ENCODE measurements at places on chromosomes 7 and 10.

- DNase-seq: no peak
Measured at GRCh38 chr10:70280099-70280498, 3.7 kb downstream of the NPFFR1 start.

DNA sequence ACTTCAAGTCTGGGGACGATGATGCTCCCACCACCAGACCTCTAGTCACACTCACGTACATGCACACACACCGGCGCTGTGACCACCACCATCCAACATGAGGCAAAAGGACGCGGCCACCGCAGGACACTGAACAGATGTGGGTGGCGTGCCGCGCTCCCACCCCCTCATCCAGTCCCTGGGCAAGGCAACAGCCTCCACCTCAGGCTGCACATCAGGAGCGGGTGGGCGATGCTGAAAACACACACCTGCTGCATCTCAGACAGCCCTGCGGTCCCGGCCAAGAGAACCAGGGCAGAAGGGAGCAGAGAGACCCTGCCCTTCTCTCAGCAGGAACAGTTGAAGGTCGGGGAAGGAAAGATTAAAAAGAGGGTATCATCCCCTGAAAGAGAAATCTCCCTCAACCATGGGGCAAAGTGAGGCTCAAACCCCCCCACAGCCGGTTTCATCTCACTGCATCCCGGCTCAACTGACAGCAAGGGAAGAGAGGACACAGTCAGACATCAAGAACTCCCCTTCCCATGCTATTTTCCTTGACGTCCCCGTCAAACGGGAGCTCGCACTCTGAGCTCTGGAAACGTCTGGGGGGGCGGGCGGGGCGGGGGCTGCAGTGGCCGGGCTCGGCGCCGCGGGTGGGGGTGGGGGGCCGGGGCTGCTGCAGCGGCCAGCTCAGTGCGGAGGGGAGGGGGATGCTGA, 1.1 kb downstream of the CAMK2G start:
- DNase-seq: no peak

DNA sequence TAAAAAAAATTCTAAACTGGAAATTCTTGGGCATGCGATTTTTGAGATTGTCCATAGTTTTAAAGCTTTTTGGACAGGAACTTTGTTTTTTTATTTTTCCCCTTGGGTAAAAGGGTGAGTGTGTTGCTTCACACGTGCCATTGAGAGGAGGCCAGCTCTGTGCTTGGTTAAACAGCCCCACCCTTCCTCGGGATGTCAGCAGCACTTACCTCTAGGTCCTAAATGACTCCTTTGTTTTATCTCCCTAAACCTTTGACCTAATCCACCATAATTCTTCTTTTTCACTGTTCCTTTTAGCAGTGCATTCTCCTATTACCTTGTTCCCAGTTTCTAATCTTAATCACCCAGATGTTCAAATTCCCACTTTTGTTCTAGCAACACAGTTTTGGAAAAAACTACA, 83.5 kb downstream of the SEMA3D start:
- no peak for DNase-seq

DNA sequence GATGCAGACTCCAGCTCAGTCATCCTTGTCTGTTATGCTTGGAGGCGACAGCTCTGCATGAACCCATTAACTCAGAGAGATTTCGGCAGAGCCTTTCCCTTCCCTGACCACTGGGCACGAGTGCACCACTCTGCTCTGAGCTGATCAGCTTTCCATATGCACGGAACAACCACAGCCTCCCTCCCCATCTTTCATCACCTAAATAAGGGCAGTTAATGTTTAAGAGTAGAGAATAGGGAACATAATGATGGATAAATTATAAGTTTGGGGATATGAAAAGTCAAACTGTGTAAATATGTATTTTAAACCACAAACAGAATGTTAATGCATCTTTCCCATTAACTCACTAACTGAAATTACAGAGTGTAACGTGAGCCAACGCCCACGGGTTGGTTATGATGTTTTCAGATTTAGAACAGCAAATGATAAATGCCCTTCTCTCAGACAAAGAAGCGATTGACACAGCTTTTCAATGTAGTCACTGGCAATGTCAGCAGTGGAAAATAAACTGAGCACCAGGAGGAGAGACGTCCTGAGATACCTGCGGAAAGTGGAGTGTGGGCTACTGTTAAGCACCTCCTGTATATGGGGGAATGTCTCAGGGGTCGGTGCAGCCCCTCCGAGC, 658.2 kb downstream of the LRMDA start:
- no peak for DNase-seq

DNA sequence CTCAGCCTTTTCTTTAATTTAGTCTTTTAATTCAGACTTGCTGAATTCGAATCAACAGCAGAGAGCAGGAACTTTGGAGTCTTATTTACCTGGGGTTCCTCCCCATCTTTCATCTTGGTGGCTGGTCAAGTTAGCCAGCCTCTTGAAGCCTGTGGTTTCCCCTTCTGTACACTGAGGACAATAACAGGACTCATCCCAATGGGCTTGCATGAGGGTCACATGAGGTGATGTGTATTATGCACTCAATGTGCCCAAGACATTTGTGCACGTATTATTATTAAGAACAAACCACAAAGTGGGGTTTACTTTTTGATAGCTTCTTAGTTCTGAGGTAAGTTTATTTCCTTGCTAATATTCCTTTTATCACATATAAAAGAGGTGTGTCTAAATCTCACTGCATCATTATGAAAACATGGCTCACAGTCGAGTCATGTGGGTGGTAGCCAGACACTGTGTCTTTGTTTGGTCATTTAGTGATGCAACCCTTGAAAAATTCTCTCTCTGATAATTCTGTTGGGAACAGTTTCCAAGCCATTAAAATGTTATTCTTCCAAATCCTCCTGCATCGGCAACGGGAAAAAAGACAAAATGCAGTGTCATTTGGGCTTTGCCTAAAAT, 86.5 kb upstream of the GRB10 start:
- DNase-seq: no peak

DNA sequence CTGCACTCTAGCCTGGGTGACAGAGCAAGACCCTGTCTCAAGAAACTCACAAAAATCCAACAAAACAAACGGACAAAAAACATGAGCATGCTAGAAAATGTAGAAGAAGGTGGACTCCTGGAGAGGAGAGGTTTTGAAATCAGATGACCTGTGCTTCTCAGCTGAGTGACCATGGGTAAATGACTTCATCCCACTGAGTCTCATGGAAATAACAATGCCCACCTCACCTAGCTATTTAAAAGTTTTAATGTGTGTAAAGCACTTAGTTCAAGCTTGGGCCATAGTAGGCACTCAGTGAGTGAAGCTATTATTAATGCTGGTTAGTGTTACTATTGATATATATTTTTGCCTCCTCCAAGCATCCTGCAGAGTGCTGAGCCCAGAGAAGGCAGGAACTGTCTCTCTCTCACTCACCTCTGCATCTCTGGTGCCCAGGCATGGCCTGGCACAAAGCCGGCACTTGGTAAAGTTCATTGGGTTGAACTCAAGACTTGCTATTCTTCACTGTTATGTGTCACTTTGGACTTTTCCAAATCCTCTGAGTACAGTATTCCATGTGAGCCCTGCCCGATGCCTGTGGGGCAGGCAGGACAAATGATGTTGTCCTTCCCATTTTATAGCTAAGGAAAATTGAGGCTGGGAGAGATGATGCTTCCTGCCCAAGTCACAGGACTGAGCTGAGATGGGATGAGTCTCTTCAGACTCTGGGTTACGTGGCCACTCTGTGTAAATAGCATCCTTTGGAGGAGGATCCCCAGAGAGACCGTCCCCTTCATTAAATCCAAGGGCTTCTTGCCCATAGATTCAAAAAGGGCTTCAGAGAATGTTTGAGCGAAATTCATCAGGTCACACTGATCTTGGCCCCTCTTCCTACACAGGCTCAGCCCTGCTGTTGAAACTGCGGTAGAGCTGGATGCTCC, 81.4 kb upstream of the EMX2 start:
- no peak for DNase-seq

DNA sequence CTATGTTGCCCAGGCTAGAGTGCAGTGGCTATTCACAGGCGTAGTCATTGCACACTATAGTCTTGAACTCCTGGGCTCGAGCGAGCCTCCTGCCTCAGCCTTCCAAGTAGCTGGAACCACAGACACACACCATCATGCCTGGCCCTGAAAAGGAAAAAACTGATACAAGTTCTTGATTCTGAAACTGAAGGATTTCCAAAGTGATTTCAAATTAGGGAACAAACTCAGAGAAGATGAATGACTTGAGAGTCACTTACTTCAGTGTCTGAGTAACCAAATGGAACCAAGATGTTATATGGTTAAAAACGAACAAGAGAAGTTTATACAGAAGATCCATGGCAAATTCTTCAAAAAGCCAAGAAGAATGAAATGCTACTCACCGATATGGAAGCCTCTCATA, 14.4 kb downstream of the CWF19L1 start:
- no peak for DNase-seq

DNA sequence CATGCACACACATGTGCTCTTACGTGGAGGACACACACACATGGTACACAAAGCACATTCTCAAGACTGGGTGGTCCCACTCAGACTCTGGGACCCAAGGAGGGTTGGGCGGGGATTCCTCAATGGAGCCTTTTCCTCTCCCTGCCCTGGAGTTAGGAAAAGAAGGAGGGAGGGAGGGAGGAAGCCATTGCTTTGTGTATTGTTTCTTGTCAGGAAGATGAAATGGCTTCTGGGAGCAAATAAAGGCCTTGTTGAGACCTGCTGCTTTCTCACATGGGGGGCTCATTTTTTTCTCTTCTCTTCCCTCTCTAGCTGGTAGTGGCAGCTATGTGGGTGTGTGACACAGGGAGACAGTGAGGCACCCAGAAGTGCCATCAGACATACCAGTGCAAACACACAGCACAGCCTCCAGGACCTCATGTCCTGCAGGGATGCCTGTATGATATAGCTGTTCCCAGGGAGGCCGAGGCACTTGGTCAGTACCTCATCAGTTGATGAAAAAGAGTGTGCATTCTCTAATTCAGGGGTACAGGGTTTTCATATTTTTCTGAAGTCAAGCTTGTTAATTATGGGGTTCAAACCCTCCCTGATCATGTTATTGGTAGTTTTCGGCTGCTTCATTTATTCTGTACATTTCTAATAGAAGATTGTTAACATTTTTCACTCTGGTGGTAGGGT, 5.7 kb downstream of the AQP1 start:
- no peak for DNase-seq

- peak; percentile 90 for DNase-seq
Measured at GRCh38 chr10:72331575-72332422, 22.9 kb downstream of the DNAJB12 start.

GRCh38 chr7:131170440-131171271, 157.0 kb upstream of the MKLN1 start:
- no peak for DNase-seq

DNA sequence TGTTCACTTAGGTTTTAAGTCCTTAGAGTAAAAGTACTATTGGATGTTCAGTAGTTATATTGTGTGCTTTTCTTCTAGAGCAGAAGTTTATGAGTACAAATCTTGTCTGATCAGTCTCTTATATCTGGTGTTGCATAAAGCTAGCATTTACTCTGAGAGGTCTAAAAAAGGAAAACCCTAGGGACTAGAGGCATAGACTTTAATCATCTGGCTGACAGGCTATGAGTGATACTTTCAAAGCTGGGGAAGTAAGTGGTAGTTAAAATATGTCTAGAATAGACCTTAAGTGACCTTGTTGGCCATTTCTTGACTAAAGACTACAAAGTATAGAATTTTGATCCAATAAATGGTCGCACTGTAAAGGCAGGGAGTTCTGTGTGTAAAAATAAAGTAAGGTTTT, 32.9 kb upstream of the PHYHIPL start:
- no peak for DNase-seq

- DNase-seq: no peak
Measured at GRCh38 chr7:84412161-84412969, 217.8 kb upstream of the SEMA3A start.

- no peak for DNase-seq
Measured at GRCh38 chr7:42097752-42098151, 139.3 kb downstream of the GLI3 start.

- no peak for DNase-seq
Measured at GRCh38 chr10:15180736-15181135, 12.2 kb upstream of the NMT2 start.

DNA sequence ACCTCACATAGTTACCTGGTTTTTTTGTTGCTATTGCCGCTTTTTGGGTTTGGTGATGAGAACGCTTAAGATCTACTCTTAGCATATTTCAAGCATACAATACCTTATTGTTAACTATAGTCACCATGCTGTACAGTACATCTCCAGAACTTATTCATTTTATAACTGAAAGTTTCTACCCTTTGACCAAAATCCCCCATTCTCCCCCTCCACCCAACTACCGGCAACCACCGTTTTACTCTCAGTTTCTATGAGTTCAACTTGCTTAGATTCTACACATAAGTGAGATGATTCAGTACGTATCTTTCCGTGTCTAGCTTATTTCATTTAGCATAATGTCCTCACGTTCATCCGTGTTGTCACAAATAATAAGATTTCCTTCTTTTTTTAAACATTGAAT, 86.7 kb upstream of the IL6 start:
- DNase-seq: no peak

DNA sequence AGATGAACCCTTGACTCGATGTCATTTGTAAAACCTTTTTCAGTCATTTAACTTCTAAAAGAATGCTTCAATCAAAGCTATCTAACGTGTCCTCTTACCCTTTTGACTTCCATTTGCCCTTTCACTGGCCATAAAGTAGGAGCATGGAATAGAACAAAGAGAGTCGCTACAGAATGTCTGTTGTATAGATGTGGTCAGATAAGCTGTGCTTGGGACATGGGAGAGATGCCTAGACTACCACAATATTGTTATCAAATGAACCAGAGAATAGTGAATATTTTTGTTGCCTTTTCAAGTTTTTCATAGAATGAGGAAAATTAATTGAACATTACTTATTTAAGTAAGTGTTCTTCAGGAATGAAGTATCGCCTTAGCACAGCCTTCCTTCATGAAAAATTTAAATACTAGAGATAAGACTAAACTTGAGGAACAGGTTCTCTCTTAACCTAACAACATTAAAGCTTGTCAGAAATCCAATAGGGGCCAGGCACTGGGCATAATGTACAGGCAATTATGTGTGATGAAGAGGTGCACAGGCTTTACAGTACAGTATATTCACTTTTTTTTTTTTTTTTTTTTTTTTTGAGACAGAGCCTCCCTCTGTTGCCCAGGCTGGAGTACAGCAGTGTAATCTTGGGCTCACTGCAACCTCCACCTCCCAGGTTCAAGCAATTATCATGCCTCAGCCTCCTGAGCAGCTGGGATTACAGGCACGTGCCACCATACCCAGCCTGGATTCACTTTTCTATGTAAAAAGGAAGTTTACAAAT, 7.5 kb upstream of the KMT2E start:
- DNase-seq: no peak

- DNase-seq: no peak
Measured at GRCh38 chr10:85851325-85851724, 515.3 kb downstream of the GRID1 start.

GRCh38 chr7:155231241-155231800, 66.4 kb upstream of the INSIG1 start:
- DNase-seq: no peak

All from CD4-positive, alpha-beta T cell treated with Interleukin-6 for 4 hours (primary cell).